ENCODE measurements at places on chromosomes 4 and X. TPM values are rescaled to one million over a fixed set of nuclear protein-coding genes. Genes with fewer than 3 reads are reported as not detected.

- no peak for DNase-seq
- H3K27me3 ChIP-seq = peaks cover 17% of the 10 kb centered on the region
- H3K4me1 ChIP-seq = peaks cover 14% of the 10 kb centered on the region
- no peak overlapping the region for H3K27ac ChIP-seq
- peak overlapping the region; percentile 85 for H3K4me3 ChIP-seq
- no peaks in the 10 kb centered on the region for H3K36me3 ChIP-seq
These were observed 716 bp downstream of the FHIP1A start for GRCh38 chr4:151409470-151410313.

Gene INPP4B
- total RNA-seq = 49.3 TPM

- peaks cover 8% of the 10 kb centered on the region for H3K4me1 ChIP-seq
- no peak overlapping the region for H3K4me3 ChIP-seq
- H3K36me3 ChIP-seq = no peaks in the 10 kb centered on the region
- H3K27ac ChIP-seq = no peak overlapping the region
- no peak for DNase-seq
- H3K27me3 ChIP-seq = peaks cover 9% of the 10 kb centered on the region
These were observed 9.2 kb upstream of the CXorf66 start for GRCh38 chrX:139974471-139974870.

DNA sequence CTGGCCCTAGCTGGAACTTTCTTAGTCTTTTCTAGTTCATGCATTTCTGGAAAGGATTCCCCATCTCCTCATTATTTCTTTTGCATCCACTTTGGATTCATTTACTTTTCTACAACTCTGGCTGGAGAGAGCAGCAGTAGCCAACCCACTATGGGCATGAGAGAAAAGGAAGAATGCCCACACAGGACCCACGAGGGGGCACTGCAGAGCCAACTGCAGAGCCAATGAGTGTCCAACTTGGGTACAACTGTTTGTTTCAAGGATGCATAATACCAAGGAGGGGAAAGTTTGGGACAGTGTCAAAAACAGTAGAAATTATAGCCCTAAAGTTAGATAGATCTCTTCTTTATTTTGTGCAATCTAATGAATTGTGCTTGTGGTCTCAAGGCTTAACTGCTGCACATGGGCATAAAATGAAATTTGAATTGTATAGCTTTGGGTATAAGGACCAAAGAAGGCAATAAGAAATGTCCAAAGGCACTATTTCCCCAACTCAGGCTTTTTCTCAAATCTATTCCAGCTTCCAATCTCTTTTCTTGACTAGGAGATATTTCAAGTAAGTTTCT lies 230.6 kb downstream of the NSUN7 start:
- peaks cover 36% of the 10 kb centered on the region for H3K4me1 ChIP-seq
- no peak overlapping the region for H3K27ac ChIP-seq
- H3K36me3 ChIP-seq = no peaks in the 10 kb centered on the region
- no peak for DNase-seq

Gene MAGEA9B
- not detected for total RNA-seq
